HS-27A (cell line): ENCODE measurements at places on chromosomes 7 and 10.
A peak's percentile ranks its signal among the peaks of the same experiment; 100 is the strongest.

DNA sequence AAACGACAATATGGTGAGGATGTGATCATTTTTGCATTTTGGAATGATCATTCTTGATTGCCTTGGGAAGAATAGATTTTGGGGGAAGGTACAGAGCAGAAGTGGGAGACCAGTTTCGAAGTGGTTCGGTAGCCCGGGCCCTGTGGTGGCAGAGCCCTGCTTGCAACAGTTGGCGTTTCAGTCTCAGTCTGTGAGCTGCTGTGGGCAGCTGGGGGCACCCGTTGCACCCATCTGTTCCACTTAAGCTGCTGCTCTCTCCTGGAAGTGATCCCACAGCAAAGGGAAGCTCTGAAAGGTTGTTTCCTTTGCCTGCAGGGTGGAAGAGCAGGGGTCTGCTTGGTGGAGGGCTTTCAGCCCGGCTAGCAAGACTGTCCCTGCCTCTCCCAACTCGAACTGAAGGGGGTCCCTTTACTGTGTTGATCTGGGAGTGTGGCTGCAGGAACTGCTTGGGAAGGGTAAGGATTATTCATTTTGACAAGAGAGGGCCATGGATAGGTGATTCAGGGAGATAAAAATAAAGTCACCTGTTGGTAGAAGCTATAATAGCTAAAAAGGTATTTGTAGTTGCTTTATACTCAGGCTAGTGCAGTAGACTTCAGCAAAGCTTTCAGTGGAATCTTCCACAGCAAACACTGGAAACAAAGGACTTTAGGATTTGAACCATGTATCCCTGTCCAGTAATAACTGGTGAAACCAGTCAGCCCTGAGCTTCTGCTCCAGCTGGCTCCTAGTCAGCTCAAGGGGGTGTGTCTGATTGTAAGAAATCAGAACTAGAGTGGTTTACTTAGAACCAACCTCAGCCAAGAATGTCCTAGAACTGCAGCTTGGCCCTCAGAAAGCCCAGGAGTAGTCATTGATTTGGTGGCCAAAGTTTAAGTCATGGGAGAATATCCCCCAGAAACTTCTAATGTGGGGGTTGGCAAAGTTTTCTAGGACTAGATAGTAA, 53.1 kb upstream of the PDCD4 start:
- no peak for DNase-seq

GRCh38 chr10:1734288-1734687, 3.0 kb downstream of the ADARB2 start:
- DNase-seq = no peak

GRCh38 chr7:40836218-40836617, 701.4 kb downstream of the SUGCT start:
- no peak for DNase-seq

GRCh38 chr10:106399112-106399511, 765.4 kb downstream of the SORCS1 start:
- DNase-seq = no peak

DNA sequence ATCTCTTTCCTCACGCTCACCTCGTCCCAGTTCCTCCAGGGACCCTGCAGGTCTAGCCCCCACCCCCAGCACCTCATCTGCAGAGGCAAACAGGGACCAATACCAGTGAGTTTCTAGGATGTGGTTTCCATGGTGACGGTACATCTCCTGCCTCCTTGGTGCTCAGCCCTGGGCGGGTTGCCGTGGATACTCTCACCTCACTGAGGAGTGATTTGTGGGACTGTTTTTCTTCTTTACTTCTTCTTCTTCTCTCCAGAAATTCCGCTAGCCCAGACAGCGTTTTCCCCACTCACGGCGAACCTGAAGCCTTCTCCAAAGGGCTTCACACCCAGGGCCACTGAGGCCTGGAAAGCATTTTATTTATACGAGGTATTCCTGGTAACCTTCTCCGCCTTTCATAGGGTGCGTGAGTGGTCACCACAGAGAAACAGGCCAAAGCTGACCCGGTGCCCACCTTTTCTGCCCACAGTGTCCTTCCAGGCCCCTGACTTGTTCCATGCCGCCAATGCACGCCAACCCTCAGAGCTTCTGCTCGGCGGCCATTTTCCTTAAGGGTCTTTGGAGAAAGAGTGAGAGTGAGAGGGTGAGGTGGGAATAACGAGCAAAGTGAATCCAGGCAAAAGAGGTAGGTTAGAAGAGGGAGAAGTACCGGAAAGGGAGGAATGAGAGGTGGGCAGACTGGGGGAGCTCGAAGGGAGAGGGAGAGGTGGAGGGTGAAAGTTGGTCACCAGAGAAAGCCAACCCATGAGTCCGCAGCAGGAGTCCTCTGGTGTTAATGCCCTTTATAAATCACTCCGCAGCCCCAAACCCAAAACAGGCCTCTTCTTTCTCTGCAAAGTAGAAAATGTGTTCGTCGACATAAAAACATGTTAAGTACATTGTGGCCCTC, 15.5 kb downstream of the FAM241B start:
- no peak for DNase-seq

DNA sequence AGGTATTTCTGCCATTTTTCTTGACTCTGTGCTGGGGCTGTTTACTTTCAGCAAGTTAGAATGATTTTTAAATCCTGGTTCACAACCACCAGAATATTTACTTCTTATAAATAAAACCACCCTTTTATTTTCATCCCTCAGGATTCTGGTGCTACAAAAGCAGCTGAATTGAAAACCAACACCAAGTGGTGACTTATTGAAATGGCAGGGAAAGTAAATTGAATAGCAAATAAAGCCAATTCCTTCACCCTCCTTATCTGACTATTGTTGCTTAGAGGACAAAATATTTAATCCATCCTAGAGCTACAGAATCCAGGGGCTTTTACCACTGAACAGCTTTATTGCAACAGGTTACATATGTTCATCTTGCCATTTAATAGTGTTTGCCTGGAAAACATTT, 828.6 kb upstream of the GHITM start:
- no peak for DNase-seq

GRCh38 chr10:3195286-3195685, 22.7 kb upstream of the PITRM1 start:
- DNase-seq = no peak

DNA sequence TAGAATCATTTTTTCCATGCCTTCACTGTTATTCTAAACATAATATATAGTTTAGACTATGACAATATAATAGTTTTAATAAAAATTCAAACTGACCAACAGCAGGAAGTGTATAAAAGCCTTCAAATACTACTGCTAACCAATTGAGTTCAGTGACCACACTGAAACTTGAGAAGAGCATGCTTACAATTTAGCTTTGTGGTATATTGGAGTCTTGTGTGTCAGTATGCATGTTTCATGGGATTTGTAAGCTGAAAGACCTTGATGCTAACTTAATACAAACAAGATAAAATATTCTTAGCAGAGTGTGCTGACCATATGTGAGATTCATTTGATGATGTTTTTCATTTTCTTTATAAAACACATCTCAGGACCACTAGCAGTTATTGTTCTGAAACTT, 395.5 kb downstream of the SUGCT start:
- no peak for DNase-seq

DNA sequence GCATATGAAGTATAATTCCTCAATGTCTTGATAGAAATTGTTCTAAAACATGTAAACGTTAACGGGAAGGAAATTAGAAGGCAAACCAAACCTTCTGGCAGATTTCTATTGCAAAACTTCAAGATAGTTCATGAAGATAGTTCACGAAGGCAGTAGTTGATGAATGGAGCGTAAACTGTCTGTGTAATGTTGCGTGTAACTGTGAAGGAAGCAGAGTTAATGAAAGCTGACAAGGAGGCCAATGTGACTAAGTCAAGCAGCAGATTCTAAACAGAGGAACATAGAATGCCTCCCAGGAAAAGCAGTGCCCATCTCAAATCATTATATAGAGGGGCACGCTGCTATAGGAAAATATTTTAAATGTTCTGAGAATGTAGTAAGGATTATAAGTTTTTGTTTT, 659.7 kb upstream of the IGFBP3 start:
- DNase-seq = no peak

- DNase-seq = no peak
Measured at GRCh38 chr10:101214446-101215396, 14.5 kb downstream of the LBX1 start.

- no peak for DNase-seq
Measured at GRCh38 chr7:31033674-31034300, 18.3 kb upstream of the ADCYAP1R1 start.

GRCh38 chr10:130003787-130004613, 39.9 kb upstream of the EBF3 start:
- DNase-seq = no peak

DNA sequence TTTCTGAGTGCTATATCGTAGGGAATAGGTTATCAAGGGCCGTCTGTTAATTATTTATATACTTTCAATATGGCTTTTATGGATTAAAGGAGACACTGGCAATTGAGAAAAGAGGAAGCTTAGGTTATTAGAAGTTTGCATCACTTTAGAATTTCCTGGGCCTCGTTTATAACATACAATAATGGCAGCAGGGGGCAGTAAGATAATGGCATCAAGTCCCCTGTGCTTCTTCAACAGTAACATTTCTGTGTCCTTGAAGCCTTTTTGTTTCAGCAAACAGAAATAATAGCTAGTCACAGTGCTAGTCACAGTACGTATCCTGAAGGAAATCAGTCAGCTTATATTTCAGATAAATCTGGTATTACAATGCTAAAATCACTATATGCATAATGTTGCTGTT, 41.9 kb downstream of the SPAM1 start:
- no peak for DNase-seq

GRCh38 chr10:44830022-44830421, 81.1 kb upstream of the TMEM72 start:
- peak; percentile 14 for DNase-seq

DNA sequence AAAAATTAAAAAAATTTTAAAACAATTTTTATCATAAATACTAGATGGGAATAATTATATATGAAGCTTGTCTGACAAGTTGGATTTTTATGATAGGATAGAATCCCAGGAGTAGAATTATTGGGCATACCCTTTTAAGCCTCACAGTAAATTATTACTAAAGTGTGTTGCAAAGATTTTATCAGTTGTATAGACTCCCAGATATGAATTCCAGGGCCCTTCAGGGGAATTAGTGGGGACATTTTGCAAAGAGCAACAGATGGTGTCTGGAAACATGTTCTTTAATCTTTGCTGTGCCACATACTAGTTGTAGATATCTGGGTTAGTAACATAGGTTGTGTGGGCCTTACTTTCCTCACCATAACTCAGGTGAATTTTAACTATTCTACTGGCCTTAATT, 28.7 kb downstream of the ZEB1 start:
- DNase-seq = no peak

GRCh38 chr10:119370111-119370741, 162.9 kb downstream of the GRK5 start:
- DNase-seq = no peak

DNA sequence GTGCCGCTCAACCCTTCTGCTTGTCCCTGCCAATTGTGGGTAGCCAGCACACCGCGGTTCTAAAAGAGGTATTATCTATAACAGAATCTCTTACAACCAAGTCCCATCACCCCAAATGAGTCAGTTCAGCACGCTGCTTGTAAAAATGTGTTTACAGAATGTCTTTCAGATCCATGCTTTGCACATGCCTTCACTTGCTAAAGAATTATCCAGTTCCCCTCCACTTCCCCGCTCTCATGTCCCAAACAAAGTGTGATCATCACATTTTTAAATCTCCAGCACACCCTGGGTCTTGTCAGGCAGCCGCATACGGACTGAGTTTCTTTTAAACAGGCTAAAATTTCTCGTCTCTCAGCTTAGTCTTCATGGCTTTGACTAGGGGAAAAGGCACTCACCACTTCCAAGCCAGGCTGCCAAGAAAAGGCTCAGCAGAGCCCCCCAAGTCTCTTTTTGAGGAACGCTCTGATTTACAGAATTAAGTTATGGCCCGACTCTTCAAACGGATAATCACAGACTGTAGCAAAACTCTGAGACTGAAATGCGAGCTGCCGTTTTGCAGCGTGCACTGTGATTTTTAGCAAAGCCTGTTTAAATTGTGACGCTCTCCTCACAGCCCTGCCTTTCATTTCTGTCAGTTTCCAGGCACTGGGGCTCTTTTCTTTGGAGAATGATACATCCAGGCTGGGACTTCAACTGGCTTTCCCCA, 29.8 kb upstream of the FGFR2 start:
- no peak for DNase-seq

DNA sequence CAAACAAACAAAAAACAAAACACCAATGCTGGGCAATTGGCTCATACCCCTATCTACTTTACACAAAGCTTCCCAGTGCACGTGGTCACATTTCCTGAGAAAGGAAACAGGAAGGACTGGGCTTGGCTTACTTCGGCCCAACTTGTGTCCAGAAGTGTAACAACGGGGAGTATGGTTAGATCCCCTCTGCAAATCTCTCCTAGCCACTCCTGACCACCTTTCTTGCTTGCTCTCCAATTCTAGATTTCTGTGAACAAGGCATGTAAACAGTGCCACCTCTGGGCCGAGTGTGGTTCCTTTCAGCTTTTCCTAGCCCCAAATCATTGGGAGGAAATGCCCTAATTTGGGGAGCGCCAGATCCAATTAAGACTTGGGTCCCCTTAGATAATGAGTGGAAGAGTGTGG, 21.0 kb upstream of the FRAT2 start:
- DNase-seq = no peak

GRCh38 chr7:38953971-38954370, 23.7 kb upstream of the POU6F2 start:
- no peak for DNase-seq

DNA sequence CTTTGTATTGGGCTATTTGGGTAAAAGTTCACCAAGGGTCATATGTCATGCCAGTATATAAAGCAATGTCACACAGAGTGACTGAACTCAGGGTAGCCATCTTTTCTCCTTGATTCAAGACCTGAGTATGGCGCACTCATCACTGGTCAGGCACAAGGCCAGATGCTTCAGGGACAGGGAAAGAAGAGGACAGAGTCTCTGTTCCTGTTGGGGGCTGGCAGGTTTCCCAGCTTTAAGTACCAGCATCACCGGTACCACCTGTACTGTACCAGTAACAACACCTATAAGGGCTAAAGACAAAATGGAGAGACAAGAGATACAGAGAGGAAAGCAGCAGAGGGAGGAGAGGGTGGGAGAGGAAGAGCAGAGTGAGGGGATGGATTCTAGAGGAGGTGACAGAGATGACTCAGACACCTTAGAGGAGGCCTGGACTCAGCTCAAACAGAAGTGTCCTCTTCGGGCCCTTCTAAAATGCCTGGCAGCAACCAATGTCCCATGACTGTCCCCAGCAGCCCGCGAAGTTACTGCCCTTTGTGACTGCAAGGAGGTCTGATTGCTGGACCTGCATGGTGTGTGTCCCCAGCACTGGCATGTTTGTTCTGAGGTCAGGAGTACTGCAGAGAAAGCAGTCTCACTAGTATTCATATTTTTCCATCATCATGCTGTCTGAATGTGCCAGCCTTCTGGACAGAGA, 191.3 kb downstream of the MYOF start:
- DNase-seq = no peak
